Neural progenitor cell (in vitro differentiated cells): ENCODE measurements at places on chromosomes 4 and X.
A peak's percentile ranks its signal among the peaks of the same experiment; 100 is the strongest.

DNA sequence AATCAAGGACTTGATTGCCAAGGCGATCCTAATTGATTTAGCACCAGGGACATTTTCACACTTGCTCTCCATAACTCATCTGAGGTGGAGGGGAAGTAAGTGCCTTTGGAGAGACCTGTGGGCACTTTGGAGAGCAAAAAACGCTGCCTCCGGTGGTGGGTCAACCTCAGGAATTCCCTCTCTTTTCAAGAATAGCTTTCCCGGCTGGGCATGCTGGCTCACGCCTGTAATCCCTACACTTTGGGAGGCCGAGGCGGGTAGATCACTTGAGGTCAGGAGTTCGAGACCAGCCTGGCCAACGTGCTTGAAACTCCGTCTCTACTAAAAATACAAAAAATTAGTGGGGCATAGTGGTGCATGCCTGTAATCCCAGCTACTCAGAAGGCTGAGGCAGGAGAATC lies 49.2 kb downstream of the PRPS1 start:
- DNase-seq, result peak; percentile 42

- no peak for DNase-seq
Observed at GRCh38 chr4:28475381-28475780, 1614.7 kb downstream of the STIM2 start.

- no peak for DNase-seq
Observed at GRCh38 chr4:6443035-6444023, 29.1 kb downstream of the PPP2R2C start.

- DNase-seq, result no peak
Observed at GRCh38 chrX:97315939-97316338, 432.2 kb downstream of the RPA4 start.

- DNase-seq, result peak; percentile 61
Observed at GRCh38 chrX:154486396-154487207, at the start of gene UBL4A. UBL4A (minus strand) TSS chrX:154486615; CDS start chrX:154486584, 31 bp downstream.

DNA sequence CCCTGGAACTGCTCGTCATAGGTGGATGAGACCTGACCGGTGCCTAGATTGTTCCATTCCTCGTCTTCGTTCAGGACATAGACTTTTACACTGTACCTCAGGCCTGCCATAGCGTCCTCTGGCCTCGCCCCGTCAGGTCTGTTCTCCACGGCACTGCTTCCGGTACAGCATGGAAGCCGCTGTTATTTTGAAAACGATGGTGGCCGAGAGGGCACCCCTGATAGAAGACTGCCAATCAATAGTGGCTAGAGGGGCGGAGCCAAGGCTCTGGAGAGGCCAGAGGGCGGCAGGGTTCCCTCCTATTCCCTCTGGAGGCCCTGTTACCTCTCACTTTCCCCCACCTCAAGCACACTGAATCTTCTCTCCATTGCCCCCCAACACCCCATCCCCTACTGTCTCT lies at the start of gene PPP4R3C:
TSS of gene PPP4R3C (minus strand) at position 155 of the 400 bp plus-strand sequence. CDS start at position 110, 45 bp downstream.
- DNase-seq, result no peak

DNA sequence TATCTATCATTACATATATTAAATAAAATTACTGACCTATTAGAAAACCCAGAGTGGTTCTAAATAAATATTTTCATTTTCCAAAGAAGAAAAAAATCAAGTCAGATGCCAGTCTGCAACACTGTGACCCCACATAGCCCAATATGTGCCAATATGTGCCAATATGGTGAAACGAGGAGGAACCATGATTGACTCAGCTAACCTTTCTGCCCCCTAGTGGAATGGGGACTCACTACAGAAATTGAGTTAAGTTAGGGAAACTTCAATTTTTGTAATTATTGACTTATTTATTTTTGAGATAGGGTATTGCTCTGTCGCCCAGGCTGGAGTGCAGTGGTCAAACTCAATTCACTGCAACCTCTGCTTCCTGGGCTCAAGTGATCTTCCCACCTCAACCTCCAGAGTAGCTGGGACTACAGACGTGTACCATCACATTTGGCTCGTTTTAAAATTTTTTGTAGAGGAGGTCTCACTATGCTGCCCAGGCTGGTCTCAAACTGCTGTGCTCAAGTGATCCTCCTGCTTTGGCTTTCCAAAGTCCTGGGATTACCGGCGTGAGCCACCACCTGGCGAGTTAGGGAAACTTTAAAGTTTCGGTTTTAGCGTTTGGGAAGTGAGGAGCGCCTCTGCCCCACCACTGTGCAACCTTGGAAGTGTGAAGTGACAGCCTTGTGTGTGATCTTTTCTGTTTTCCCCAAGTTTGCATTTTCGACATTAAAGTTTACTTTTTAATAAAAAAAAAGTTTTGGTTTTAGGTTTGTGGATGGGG lies 116.8 kb upstream of the SHISA3 start:
- peak; percentile 39 for DNase-seq

DNA sequence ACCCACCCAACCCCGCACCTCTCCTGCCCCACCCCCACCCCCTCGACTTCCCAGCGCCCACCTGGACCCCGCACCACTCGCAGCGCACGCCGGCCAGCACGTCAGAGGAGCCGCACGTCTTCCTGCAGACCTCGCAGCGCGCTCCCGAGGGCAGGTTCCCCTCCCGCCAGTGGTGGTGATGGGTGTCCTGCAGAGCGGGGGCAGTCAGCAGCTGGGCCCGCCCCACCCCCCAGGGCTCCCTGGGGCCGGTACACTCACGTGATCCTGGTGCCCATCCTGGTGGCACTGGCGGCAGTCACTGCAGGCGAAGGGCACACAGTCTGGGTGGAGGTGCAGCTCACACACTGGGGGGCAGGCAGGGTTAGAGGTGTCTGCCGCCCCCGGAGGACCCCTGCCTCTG lies 5.1 kb downstream of the DGKQ start:
- DNase-seq, result no peak

DNA sequence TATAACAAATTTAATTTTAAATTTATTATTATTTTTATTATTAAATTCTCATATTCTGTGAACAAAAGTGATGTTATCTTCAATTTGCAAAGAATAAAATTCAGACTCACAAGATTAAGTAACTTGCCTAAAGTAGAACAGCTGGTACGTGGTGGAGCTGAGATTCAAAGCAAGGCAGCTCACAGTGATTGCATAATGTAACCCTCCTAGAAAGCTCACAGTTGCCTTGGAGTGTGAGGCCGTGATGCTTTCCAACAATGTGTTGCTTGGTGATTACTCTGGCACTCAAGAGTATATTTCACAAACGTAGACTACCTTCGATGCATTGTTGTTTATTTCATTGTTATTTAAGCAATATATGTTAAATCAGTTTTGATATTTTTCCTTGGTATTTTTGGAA lies 1039.2 kb upstream of the PABPC4L start:
- DNase-seq, result no peak

DNA sequence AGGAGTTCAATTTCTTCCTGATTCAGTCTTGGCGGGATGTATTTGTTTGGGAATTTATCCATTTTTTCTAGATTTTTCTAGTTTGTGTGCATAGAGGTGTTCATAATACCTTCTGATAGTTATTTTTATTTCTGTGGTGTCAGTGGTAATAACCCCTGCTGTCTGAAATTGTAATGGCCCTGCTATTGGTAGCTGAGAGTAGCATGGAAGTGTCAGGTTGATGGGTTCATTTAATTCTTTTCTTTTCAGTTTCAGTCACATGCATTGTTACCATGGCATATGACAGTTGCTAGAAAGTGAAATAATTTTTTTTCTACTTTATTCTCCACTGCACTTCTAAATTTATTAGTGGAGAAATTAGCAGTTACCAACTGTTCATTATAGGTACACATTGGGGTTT lies 20.7 kb downstream of the AR start:
- DNase-seq, result no peak

DNA sequence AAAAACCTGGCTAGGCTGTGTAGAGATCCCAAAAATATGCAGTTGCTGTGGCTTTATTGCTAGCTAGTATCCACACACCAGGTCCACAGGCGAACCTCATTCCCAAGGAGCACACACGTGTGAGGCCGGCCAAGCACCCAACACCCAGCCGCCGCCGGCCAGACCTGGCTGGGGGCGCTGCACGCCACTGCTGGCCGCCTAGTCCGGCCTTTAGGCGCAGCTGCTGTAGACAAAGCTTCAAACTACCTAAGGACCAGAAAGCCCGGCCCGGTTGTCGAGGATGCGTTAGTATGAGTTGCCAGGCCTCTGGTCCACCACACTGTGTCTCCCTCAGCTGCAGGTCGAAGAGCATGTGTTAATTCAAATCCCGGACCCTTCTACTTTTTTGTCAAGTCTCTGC lies 3.1 kb downstream of the POU3F4 start:
- DNase-seq, result peak; percentile 73

GRCh38 chr4:10437735-10438134 lies 19.5 kb downstream of the ZNF518B start:
- DNase-seq, result no peak

GRCh38 chrX:14729058-14729457 lies 143.8 kb downstream of the FANCB start:
- DNase-seq, result no peak

GRCh38 chr4:38154252-38154651 lies 194.1 kb downstream of the PTTG2 start:
- no peak for DNase-seq

GRCh38 chr4:117654079-117654478 lies 380.2 kb upstream of the NDST3 start:
- no peak for DNase-seq

GRCh38 chr4:20512033-20512792 lies 188.0 kb upstream of the PACRGL start:
- DNase-seq, result no peak

- DNase-seq, result no peak
Observed at GRCh38 chr4:187109636-187110035, 386.0 kb upstream of the FAT1 start.

DNA sequence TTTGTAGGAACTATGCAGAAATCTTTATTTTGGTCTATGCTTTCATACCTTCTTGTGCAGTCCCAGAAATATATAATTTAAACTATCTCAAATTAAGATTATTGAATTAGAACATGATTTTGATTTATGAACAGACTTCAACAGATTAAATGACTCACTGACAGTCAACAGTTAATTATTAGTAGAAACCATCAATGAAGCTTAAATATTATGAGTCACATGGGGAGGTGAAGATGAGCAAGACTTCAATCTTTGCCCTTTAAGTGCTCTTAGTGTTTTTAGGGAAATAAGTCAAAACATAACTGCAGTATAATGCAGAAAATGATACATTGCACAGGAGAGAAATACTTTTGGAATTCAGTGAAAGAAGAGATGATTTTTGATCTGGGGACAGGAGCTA lies 81.5 kb upstream of the BMP3 start:
- DNase-seq, result no peak

- no peak for DNase-seq
Observed at GRCh38 chrX:10507876-10508275, 112.5 kb downstream of the MID1 start.

GRCh38 chr4:84286048-84286447 lies 213.0 kb downstream of the NKX6-1 start:
- no peak for DNase-seq

DNA sequence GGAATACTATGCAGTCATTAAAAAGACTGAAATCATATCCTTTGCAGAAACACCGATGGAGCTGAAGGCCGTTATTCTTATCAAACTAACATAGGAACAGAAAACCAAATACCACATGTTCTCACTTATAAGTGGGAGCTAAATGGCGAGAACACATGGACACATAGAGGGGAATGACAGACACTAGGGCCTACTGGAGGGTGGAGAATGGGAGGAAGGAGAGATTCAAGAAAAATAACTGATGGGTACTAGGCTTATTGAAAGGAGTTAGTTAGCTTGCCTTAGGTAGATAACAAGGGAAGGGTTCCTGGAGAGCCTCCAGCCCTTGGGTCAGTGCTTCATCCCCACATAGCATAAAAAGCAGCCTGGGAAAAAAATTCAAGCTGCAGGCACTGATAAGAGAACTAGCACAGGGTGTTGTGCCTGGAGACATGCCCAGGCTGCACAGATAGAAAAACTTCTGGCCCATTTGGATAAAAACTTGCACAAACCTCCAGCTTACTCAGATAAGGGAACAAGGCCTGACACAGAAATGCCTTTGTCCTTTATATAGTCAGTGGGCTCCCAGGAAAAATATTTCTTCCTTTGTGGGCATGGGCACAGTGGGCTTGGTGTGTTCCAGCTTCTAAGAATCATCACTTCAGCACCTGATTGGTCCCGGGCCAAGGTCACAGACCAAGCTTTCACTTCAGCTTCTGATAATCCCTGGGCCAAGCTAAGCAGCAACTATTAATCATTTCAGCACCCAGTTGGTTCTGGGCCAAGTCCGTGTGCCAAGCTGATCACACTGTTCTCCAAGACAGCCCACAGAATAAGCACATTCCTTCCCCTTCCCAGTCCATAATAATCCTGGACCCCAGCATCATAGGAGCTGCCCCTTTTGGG lies 23.1 kb upstream of the PWWP3B start:
- no peak for DNase-seq

GRCh38 chrX:48616576-48616975 lies 19.3 kb downstream of the WDR13 start:
- DNase-seq, result no peak

DNA sequence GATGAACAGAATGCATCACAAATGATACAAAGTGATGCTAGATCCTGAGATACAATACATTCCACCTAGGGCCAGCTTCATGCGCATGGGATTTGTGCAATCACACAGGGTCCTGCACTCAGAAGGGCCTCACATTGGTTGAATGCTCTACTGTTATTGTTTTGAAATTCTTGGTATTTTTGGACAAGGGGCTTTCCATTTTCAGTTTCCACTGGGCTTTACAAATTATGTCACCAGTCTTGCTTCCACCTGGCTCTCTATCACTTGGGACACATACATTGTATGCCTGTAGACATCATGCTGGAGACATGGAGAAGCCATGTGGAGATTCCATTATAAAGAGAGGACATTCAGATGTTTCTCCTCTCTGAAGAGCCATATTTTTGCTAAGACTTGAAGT lies 155.8 kb downstream of the NAA11 start:
- DNase-seq, result no peak

DNA sequence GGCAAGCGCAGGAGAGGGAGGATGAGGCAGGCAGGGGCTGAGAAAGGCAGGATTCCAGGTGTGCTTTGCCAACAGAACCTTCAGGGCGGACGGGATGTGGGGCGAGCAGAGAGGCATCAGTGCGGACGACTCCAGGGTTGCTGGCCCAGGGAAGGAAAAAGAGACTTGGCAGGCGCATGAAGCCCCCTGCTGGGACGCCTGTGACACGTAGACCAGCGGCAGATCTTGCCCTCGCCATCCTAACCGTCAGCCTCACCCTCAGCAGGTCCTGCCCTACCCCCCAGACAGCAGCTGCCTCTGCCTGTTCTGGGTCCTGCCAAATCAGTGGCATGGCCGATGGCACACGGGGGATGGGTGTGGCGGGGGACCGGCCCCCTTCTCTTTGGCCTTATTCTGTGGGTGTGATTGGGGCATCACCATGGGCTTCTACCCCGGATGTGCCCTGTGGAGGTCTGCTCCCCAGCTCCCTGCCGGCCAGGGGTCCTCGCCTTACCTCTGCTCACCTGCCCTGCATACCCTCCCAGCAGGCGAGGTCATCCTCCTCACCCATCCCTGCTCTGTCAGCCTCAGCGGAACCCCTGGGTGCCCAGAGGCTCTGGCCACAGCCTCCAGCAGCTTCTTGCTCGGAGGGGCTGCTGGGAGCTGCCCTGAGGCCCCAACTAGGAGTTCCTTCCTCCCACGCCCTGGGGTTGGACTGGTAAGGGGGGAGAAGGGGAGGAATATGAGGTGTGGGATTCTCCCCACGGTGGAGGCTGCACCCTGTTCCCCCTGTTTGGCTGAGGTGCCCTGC lies 2.9 kb upstream of the SH3BP2 start:
- no peak for DNase-seq
